GM13976 (cell line): ENCODE measurements at places on chromosomes 16 and 17.
A peak's percentile ranks its signal among the peaks of the same experiment; 100 is the strongest.

GRCh38 chr17:72466199-72466598 is 345.4 kb downstream of the SOX9 start:
- peak; percentile 68 for DNase-seq

GRCh38 chr16:12150600-12150999 is 174.1 kb downstream of the SNX29 start:
- no peak for DNase-seq

DNA sequence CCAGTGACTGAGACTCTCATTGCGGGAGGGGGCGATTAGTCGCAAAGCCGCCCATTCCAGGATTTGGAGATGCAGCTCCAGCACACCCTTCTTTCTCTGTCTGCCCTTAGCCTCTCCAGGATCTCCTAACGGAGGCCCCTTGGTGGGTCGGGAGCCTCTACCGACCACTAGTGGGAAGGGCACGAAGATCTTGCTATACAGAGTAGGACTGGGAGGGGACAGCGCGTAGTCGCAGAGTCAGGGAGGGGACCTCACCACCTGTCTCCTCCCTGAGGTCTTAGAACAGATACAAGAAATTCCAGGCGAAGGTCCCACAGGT is 588 bp upstream of the SMTNL2 start:
- no peak for DNase-seq

DNA sequence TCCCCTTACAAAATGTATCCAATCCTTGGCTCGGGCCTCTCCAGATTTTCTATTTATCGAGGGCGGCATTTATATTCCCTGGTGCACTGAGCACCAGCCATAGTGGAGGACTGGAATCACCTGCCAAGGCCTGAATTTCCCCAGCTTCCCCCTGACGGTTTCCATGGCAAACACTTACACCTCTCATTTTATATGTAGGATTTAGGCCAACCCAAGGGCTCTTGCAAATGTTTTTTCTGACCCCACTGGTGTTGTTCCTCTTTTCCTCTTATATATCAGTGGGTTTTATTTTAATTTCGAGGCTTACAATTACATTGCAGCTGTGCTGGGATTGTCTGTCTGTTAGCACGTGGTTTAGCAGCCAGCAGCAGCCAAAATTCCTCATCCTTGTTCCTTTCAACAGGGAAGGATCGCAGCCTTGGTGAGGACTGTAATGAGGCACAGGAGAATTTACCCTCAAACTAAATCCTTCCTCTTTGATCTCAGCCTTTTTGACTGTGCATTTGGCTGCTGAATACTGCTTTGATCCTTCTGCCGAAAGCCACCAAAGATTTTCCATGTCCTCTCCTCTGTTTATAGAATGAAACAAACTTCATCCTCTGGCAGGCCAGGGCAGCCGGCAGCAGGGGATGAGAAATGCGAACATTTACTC is 26.5 kb upstream of the CES5A start:
- DNase-seq: no peak

- DNase-seq: no peak
Measured at GRCh38 chr16:22838681-22839080, 24.7 kb downstream of the HS3ST2 start.

DNA sequence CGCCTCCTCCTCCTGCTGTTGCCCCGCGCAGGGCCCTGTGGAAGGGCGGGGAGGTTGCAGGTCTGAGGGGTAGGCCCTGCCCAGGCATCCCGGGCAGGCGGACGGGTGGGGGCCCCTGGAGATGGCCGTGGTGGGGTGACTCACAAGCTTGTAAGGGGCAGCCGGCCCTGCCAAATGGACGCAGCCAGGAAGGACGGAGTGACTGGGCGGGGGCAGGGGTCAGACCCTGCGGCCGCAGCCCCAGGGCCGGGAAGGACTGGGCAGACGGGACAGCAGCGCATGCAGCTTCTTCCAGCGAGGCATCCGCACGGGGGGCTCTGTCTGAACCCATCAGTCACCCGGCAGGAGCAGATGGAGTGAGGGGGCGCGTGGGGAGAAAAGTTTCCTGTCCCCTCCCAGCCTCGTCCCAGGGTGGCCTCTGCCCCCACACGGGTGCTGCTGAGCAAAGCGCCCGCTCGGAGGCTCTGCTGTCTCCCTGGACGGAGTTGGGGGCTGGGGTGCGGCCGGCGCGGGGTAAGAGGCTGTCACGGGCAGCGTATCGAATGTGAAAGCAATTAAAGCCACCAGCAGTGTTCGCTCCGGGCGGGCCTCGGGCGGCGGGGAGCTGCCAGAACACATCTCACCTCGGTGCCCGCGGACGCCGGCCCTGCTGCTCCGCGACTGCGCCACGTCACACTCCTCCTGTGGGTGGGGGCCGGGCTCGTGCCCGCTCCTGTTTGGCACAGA is 5.4 kb upstream of the PRR35 start:
- DNase-seq: no peak

DNA sequence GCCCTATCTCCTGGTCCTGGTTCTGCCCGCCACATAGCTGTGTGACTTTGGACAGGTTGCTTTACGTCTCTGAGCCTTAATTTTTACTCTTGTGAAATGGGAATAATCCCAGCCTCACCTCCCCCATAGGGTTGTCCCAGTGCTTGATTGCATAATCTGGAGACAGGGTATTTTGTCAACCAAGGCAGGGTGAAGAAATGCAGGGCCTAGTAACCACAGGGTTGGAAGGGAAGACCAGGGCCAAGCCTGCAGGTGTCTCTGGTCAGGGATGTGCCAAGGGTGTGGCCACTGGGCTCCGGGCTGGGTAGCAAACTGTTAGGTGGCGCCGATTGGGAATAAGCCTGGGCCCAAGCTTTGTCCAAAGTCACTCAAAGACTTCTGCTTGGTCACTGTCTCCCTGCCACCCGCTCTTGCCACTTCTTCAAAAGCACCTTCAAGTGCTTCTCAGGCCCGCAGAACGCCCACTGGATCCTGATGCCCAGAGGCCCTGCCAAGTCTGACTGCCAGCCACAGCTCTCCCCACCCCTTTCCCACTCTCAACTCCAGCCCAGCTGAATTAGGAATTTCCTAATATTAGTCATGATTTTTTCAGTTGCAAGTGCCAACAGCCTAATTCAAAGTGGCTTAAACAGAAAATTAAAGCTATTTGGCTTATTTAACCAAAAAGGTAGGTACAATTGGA is 20.6 kb upstream of the COL1A1 start:
- no peak for DNase-seq

DNA sequence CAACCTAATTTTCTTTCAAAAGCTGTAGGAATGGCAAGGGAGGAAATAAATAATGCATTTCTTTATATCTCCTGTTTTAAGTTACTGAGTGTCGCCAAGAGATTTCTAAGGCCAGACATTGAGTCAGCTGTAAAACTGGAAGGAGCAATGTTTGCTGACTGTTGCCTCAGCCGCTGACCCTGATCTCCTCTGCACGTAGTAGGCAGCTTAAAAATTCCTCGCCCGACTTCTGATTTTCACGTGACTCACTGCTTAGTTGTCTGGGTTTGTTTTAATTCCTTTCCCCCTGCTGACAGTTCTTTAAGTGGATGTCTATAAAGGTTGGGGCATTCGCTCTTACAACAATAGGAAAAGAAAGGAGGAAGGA is 100.6 kb downstream of the WWOX start:
- DNase-seq: no peak

GRCh38 chr17:40093580-40094201 is 6.7 kb downstream of the NR1D1 start:
- DNase-seq: no peak

- peak; percentile 66 for DNase-seq
Measured at GRCh38 chr17:44115585-44116415, 7.6 kb downstream of the HDAC5 start.

DNA sequence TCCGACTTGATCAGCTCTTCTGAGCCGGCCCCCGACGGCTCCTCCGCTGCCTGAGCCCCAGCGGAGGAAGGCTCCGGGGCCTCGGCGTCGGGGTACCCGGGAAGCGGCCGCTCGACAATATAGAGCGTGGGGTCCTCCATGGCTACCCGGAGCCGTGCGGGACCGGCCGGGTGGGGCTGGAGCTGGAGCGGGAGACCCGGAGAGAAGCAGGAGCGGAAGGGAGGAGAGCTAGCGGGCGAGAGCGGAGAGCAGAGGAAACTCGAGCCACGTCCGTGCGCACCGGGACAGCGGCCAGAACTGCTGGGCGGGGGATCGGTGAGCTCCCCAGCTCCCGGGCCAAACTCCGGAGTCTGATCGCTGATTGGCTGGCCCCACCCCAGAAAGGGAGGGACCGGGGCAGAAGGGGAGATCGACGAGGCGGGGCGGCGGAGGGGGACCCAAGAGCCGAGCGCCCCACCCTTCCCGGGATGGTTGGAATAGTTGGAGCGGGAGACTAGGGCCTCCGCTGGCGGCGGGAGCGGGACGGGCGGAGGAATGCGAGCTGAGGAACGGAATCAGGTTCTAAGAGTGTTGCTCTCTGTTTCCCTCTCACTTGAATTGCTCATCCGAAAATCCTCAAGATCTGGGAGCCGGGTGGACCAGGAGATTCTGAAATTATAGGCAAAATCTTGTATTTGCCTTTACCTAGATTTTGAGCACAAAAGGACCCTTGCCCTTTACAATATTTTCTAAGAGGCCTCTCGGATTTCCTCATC is at the start of gene CAVIN1:
TSS of gene CAVIN1 (minus strand) at position 299 of the 755 bp plus-strand sequence. CDS start at position 140, 159 bp downstream.
- peak; percentile 73 for DNase-seq

- no peak for DNase-seq
Measured at GRCh38 chr16:64830653-64831052, 291.2 kb downstream of the CDH11 start.

- no peak for DNase-seq
Measured at GRCh38 chr17:48490451-48490892, 40.3 kb downstream of the HOXB1 start.

- DNase-seq: no peak
Measured at GRCh38 chr17:60618854-60619526, 19.0 kb downstream of the PPM1D start.

GRCh38 chr16:50472472-50472871 is 75.7 kb upstream of the NKD1 start:
- no peak for DNase-seq
